ENCODE measurements at places on chromosomes 13 and 19.

DNA sequence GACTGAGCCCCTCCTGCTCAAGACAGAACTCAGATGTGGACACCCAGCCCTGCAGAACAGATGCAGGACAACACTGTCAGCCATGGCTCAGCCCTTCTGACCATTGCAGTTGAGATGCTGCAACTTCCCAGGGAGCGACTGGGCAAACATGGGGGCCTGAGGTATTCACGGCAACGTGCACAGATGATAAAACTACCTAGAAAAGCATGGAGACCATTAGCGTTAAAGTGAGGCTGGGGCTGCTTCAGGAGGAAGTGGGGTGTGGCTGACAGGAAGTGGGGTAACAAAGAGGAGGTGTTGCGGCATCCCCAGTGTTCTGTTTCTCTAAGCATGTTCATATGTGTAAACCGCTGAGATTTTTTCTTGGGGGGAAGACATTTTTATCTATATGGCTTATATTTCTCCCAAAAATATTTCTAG lies 1.3 kb upstream of the SIGLEC9 start:
- no peak for DNase-seq

DNA sequence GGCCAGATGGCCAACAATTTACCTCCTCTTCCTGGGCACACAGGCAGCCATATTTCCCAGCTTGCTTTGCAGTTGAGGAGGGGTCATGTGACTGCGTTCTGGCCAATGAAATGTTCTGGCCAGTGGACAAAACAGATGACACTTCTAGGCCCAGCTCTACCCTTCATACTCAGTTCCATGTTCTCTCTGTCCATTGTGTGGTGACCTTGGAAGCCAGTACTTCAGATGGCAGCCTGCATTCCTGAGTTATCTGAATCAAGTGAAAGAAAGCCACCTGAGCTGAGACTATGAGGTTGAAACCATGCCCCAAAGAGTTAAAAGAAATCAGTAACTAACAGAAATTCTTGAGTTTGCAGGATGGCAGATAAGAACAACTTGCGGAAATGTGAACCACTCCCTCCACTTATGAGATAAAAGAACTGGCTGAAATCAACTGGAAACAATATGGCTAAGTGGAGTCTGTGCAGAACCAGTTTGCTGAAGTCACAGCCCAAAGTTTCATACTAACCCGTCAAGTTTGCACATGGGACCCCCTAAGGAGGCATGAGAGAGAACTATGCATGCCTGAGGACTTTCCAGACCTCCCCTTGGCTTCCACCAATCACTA lies 8.1 kb downstream of the FAM187B start:
- DNase-seq, result no peak

DNA sequence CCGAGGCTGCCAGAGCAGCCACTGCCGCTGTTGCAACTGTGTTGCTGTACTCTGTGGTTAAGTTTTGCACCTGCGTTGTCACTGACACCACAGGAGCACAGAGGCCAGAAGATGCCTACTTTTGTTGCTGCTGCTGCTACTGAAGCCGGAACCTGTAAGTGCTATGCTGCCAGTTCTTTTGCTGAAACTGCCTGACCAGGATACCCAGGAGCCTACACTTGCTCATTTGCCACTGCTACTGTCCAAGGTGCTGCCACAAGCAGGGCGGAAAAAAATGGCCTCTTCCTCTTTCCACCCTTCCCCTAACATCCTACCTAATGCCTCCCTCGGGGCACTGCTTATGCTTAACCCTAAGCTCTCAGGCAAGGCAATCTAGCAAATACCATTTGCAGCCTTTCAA lies 29.0 kb upstream of the NBEA start:
- peak; percentile 12 for DNase-seq

DNA sequence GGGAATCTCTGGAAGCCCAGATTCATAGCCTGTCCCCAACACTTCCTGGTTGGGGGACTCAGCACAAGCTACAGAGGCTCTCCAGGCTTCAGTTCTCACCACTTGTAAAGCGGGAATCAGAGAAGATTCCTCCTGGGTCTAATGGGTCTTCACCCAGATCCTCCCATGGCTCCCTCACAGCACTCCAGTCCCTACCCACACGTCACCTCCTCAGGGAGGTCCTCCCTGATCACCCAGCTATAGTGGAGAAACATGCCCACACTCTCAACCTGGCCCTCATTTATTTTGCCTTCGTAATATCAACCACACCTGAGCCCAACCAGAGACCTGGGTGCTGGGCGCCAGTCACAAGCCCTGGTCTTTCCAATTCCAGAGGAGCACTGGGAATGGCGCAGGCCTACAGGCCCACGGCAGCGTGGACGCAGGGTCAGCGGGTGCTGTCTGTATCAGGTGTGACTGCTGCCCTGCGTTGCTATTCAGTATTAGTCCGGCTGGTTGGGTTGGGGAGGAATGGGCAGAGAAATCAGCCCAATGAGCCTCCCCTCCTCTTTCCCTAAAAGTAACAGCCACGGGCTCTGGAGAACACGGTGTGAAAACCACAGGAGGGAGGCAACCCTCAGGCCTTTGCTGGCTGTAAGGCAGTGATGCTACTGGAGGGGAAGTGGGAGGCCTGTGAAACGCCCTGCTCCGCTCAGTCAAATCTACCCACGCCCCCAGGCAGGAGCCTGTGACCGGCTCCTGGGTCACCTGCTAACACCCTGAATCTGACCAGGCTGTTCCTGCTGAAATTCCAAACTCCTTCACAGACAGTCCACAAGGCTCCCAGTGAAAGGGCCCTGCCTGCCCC lies 5.2 kb downstream of the AKT2 start:
- DNase-seq, result no peak

DNA sequence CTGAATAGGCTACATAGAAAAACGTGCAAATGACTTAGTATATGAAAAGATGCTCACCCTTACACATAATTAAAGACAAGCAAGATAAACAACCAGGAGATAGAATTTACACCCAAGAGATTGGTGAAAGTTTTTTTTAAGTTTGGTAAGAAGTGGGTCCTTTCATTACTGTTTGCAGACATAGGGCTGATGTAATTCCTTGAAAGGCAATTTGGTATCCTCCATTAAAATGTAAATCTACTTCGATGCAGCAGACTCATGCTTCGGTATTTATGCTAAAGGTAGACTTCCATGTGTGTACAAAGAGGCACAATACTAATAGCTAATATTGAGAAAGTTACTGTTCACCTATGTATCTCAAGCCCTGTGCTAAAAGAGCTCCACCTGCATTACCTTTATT lies 33.5 kb downstream of the CNMD start:
- no peak for DNase-seq

- DNase-seq, result no peak
These were observed 30.4 kb upstream of the SPATA13 start for GRCh38 chr13:24129914-24130774.

DNA sequence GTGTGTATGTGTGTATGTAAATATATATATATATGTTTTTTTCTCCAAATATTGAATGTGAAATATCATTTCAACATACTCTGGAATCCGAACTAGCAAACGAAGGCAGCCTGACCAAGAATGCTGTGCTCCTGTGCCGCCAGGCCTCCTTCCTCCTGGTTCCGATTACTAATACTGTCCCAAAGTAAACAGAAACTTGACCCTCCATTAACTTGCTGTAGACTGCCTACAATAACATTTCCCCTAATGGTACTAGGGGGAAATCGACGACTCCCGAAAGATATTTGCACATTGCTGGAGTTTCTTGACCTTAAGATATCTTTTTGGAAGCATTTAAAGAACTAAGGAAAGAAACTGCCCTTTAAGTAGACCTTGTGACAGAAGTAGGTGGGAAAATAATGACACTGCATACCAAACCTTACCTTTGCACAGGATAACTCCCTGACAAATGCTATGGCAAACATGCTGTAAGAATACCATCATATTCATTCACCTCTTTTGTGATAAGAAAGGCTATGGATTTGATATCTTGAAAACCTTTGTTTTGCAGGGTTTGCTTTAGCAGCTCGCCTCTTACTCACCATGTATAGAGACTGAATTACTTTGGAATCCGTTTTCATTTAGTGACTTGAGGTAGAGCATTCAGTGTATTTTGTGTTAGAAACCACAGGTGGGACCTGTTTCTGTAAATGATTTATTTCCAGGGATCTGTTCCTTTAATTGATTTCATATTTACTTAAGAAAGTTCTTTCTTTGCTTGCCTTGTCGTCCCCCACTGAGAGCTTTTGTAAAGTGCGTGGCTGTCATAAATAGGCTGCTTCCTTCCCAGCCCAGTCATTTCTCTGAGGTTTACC lies 80.1 kb downstream of the KLF5 start:
- no peak for DNase-seq

- DNase-seq, result no peak
These were observed 56.9 kb downstream of the NFIC start for GRCh38 chr19:3423183-3423829.

GRCh38 chr19:31470229-31470939 lies 121.1 kb upstream of the TSHZ3 start:
- DNase-seq, result no peak

GRCh38 chr13:106151056-106151699 lies 384.3 kb downstream of the EFNB2 start:
- DNase-seq, result no peak

GRCh38 chr13:31011901-31012654 lies 79.6 kb downstream of the TEX26 start:
- no peak for DNase-seq

DNA sequence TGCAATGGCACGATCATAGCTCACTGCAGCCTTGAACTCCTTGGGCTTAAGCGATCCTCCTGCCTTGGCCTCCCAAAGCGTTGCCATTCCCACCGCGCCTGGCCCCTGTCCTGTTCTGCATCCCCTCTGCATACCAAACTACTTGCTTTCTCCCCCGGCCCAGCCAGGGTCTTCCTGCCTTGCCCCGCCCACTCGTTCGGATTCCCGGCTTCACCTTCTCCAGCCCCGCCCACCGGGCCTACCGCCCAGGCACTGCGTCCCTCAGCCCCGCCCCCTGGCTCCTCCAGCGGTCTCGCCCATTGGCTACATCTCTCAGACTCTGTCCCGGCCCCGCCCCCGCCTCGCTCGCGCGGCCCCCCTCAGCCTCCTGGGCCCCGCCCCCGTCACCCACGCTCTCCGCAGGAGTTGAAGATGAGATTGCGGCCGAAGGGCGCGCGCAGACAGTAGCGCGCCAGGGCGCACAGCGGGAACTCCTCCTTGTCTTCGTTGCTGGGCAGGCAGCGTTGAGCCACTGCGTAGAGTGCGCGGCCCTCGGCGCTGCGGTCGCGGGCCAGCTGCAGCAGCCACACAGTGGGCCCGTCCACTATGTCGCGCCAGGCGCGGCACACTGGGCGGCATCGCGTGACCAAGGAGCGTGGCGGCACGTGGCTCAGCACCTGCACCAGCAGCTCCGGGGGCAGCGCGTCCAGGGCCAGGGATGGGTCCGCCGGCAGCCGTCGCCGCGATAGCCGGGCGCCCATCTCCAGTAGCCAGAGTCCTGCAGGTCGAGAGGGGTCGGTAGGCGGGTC lies 19.0 kb downstream of the MRPS12 start:
- no peak for DNase-seq

DNA sequence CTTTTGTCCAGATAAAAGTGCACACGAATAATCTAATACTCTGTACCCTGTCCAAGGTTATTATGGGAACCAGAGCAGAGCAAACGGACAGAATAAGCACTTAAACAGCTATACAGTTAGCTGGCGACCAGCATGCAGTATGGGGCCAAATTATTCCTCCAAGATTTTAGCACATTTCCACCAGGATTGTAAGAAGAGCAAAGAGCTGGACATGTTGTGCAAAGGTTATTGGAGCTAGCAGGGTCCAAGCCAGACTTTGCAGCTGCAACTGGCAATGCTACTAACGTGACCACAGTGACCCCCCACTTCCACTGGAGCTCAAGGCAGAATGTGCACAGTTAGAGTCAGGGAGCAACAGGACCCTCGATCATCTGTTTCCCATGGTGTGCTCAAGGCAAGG lies 89.9 kb downstream of the COL4A1 start:
- no peak for DNase-seq

DNA sequence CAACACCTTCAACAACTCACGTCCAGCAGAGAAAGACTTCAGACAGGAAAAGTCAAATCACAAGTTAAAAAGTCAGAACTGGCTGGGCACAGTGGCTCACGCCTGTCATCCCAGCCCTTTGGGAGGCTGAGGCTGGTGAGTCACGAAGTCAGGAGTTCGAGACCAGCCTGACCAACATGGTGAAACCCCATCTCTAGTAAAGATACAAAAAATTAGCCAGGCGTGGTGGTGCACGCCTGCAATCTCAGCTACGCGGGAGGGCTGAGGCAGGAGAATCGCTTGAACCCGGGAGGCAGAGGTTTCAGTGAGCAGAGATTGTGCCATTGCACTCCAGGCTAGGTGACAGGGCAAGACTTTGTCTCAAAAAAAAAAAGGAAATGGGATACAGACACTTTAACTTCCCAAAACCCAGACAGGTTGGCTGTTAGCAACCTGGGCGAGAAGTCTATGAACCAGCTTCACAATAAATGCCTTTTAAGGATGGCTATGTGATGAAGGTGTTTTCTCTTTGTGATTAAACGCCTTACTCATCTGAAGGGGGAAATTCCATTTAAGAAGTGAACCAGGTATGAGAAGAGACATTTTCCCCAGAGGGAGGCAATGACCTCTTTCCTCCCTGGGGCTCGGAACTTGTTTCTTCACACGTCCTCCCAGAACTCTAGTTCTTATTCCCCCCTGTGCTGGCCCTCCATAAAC lies 80.4 kb downstream of the INSR start:
- DNase-seq, result no peak

DNA sequence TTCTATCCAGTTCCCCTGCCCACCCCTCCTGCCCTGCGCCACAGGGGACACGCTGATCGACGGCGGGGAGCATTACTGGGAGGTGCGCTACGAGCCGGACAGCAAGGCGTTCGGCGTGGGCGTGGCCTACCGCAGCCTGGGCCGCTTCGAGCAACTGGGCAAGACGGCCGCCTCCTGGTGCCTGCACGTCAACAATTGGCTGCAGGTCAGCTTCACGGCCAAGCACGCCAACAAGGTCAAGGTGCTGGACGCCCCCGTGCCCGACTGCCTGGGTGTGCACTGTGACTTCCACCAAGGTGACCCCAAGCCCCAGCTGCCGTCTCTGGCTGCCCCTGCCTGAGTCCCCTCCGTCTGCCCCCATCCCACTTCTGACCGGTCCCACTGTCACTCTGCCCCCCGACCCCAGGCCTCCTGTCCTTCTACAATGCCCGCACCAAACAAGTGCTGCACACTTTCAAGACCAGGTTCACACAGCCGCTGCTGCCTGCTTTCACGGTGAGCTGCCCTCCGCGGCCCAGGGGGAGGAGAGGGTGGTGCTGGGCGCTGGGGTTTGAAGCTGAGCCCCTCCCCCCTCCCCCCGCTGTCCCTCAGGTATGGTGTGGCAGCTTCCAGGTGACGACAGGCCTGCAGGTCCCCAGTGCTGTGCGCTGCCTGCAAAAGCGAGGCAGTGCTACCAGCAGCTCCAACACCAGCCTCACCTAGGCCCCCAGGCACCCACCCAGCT lies 15.5 kb downstream of the STAP2 start:
- DNase-seq, result no peak

GRCh38 chr13:37141011-37141410 lies 35.5 kb upstream of the CSNK1A1L start:
- no peak for DNase-seq
